ENCODE measurements at places on chromosomes 13 and 19. TPM values are rescaled to one million over a fixed set of nuclear protein-coding genes. Genes with fewer than 3 reads are reported as not detected.

- peak overlapping the region; percentile 77 for H3K27ac ChIP-seq
- H3K4me1 ChIP-seq = peaks cover 22% of the 10 kb centered on the region
- H3K4me3 ChIP-seq = peak overlapping the region; percentile 66
- H3K27me3 ChIP-seq = no peaks in the 10 kb centered on the region
- DNase-seq = peak; percentile 86
These were observed 109.4 kb downstream of the KCTD15 start for GRCh38 chr19:33905937-33906577.

GRCh38 chr13:70173598-70173959, 65.3 kb upstream of the KLHL1 start:
- H3K27me3 ChIP-seq = no peaks in the 10 kb centered on the region
- H3K27ac ChIP-seq = no peak overlapping the region
- H3K36me3 ChIP-seq = no peaks in the 10 kb centered on the region
- H3K4me1 ChIP-seq = no peaks in the 10 kb centered on the region
- H3K4me3 ChIP-seq = no peak overlapping the region
- no peak for DNase-seq

GRCh38 chr13:76644906-76645305, 241.3 kb downstream of the KCTD12 start:
- peaks cover 3% of the 10 kb centered on the region for H3K27me3 ChIP-seq
- no peak for DNase-seq
- H3K27ac ChIP-seq = no peak overlapping the region
- H3K4me1 ChIP-seq = no peaks in the 10 kb centered on the region
- no peaks in the 10 kb centered on the region for H3K36me3 ChIP-seq
- H3K4me3 ChIP-seq = no peak overlapping the region

- DNase-seq = no peak
- peaks cover 11% of the 10 kb centered on the region for H3K4me1 ChIP-seq
- no peaks in the 10 kb centered on the region for H3K27me3 ChIP-seq
- H3K36me3 ChIP-seq = no peaks in the 10 kb centered on the region
These were observed 658 bp upstream of the ISOC2 start for GRCh38 chr19:55461974-55462626.

- H3K4me3 ChIP-seq = no peak overlapping the region
- H3K4me1 ChIP-seq = no peaks in the 10 kb centered on the region
- no peak for DNase-seq
- no peak overlapping the region for H3K27ac ChIP-seq
- H3K27me3 ChIP-seq = no peaks in the 10 kb centered on the region
These were observed 1.4 kb downstream of the DUXA start for GRCh38 chr19:57165846-57166245.

Gene COX7A1
- total RNA-seq = 581 TPM

Data from heart left ventricle (tissue), 16 donors.